Occipital lobe (tissue), 3 donors: ENCODE measurements at places on chromosomes 5 and 9. TPM values are rescaled to one million over a fixed set of nuclear protein-coding genes. Genes with fewer than 3 reads are reported as not detected.

Gene PLAC8L1
- not detected for total RNA-seq

Gene PCDHGC3
- 35.6 TPM for total RNA-seq

Gene KIAA0825
- total RNA-seq = 37.6 TPM

Gene SHOC1
- total RNA-seq = 0.16 TPM

Gene RORB
- 52.4 TPM for total RNA-seq

Gene C9orf153
- 0.62 TPM for total RNA-seq

- DNase-seq = no peak
These were observed 124.4 kb downstream of the SSBP2 start for GRCh38 chr5:81626524-81626923.

- no peak for DNase-seq
These were observed 66.4 kb downstream of the POU5F2 start for GRCh38 chr5:93674866-93675459.

GRCh38 chr5:72654231-72654630, 147.0 kb upstream of the ZNF366 start:
- DNase-seq = no peak

DNA sequence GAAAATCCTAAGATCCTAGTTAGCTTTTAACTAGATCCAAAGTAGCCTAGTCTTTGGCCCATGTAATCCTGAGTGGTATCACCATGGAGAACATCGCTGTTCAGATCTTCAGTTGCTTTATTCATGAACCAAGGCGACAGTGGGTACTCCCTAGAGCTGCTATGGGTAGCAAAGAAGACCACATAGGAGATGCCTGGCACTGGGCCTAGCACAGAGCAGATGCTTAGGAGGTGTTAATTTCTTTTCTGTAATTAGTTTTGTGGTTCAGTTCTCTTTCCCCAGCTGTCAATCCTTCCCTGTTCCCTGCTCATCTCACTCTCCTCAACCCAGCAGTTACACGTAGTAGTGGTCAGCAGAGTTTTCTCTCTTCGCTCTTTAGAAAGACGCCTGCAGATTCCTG, 9.3 kb downstream of the CAST start:
- no peak for DNase-seq

DNA sequence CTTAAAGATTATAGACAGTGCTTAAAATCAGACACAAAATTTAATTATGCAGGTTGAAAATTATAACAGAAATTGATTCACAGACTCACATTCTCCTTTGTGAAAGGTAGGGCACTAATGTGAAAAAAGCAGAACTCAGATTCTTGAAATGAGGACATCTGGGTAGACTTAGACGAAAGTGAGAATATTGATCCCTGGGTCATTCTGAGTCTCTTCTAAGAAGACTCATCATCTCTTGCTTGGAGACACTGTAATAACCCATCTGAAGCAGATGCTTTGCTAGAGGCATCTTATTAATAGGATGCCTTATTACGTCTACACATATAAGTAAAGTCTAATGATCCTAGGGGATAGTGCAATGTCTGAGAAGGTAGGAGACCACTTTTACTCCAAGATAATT, 274.4 kb downstream of the HINT1 start:
- no peak for DNase-seq

DNA sequence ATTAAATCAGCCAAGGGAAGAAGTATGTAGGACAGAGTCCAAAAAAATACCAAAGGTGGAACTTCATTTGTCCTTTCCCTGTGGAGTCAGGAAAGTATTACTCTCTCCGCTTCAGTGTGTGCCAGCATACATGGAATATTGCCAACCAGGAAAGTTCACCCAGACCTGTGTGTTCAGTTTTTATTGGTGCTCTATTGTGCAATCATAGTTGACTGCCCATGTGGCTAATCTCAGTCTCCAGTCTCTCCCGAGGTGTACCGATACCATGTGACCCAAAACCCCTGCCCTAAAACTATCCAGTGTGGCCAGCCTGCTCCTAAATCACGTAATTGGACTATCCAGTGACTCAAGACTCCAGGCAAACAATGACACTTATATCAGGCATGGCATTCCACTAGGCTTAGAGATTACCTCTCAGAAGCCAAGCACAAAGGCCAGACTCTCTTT, 38.8 kb downstream of the NFX1 start:
- no peak for DNase-seq

DNA sequence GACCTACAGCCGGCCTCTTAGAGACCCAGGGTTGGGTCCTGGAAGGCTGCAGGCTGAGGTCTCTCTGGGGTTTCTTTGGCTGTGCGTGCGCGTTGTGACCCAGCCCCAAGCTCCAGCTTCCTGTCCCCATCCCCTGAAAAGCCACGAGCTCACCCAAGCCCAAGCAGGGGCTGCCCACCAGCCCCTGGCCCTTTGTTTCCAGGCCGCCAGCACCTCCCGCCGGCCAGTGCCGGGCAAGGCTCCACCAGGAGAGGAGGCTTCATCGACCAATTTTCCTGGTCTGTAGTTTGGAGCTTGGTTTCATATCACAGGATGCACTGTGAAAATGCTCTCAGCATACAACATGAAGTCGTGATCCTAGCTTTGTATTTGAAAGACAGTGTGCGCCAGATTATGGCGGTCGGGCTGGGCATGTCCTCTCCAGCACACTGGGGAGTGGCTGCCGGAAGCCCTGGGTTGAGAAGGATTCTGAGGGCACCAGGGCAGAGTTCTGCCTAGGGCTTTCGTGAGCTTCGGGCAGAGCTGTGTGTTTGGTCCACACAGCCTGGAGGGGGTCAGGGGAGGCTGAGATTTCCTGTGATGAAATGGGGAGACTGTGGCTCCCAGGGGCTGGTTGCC, 78.6 kb downstream of the COL5A1 start:
- DNase-seq = no peak

GRCh38 chr9:86405086-86405491, 50.9 kb upstream of the TUT7 start:
- no peak for DNase-seq

GRCh38 chr9:69319324-69320025, 5.5 kb upstream of the ENTREP1 start:
- no peak for DNase-seq

DNA sequence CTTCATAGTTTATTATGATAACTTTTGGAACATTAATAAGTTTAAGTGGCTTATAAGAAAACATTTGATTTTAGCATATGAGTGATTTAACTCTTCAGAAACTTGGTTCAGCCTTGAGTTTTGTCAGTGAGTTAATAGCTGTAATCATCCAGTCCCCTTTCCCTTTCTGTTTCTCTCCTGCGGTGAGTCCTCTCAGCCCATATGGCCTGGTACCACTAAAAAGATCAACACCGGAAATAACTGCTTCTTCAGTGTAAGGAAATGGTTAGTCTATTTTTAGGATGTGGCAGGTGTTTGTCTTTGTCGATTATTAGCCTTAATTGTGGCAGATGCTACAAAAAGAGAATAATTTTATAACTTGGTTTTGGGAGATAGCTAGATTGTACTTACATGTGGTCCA, 120.2 kb upstream of the GRHPR start:
- DNase-seq = no peak

GRCh38 chr5:34042321-34042720, 692 bp downstream of the C1QTNF3 start:
- no peak for DNase-seq

- DNase-seq = no peak
These were observed 36.0 kb downstream of the TTC1 start for GRCh38 chr5:160044967-160045366.
